Fibroblast of lung (primary cell): ENCODE measurements at places on chromosomes 2 and 18. TPM values are rescaled to one million over a fixed set of nuclear protein-coding genes. Genes with fewer than 3 reads are reported as not detected.

The ABCB11 gene
- polyA plus RNA-seq: not detected in 2 replicates

DNA sequence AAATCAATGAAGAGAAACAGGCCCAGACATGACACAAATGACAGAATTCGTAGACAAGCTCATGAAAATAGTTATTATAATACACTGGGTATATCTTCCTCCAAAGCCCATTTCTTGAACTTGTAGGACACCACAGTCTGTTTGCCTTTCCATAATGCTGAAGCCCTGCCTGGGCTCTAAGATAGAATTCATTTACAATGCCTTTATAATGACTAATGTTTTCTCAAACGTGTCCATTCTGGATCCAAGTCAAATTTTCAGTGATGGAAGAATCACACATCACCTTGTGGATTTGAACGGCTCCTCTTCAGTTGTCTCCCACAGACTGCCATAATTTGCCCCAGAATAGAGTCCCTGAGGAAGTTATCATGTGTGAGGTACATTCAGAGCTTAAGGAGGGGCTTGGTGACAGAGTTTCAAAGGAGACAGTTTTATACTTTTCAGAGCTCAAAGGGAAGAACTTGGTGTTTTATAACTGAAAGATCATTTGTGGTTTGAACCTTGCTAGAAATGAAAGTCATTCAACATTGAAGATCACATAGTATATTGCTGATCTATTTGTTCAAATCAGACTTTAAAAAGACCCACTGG, 38.2 kb downstream of the CASP8 start:
- DNase-seq: no peak

DNA sequence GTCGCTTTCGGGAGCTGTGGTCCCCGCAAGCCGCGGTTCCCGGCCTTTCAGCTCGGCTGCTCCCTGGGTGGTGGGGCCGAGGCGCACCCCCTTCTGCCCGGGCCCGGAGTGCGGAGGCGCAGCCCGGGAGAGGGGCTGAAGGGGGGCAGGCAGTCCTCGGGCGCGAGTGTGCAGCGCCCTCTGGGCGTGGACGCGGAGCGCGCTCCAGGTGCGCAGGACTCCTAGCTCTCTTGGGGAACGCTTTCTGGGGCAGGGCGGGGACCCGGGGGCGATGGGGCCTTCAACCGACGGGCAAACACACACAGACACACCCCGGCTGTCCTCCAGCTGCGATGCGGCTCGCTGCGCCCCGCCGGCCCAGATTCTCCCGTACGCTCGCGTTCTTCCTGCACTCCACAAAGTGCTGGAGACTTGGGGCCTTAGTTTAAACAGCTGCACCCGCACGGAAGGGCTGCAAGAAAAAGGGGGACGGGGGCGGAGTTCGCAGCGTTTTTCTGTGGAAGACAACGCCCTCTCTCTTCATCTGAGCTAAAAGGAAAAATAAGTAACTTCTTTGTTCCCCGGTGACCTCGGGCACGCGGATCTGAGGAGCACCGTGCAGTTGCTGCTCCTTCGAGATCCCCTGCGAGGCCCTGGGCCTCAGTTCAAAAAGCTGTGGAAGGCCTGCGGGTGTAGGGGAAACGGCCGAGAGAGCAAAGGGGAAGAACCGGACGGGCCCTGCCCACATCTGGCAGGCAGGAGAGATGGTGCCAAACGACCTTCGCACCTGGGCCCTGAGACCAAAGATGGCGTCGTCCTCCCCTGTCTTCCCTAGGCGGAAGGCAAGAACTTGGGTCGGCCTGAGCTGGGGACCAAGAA, 593 bp upstream of the SDC1 start:
- DNase-seq: peak; percentile 67

- DNase-seq: peak; percentile 55
These were observed 305.6 kb upstream of the CXCR4 start for GRCh38 chr2:136423516-136423996.

The ABCA12 gene
- 0.01 and 0.02 TPM in 2 replicates for polyA plus RNA-seq

The COBLL1 gene
- 3.7 and 11.9 TPM in 2 replicates for polyA plus RNA-seq

DNA sequence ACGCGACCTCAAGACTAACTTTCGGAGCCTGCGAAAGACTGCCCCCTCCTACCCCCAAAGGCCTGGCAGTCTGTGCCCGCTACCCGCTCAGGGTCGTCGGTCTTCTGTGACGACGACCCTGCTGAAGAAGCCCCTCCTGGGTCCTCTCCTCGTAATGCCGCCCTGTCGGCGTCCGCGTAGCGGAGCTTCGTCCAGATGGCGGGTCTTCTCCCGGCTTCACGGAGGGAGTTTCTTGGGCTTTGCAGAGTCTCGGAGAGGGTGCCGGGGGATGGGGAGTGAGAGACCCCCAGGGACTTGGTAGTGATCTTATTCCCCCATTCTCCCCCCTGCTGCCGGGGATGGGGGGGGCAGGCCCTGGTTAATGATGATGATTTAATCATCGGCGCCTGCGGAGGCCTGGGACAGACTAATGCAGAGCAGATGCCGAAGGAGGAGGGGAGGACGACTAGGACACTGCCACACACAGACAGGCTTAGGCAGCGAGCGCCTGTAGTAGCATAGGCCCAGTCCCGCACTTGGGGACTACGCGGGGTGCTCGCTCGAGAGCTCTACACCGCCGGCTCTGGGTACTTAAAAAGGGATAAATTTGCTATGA, 528 bp upstream of the PCGF1 start:
- DNase-seq: peak; percentile 43

DNA sequence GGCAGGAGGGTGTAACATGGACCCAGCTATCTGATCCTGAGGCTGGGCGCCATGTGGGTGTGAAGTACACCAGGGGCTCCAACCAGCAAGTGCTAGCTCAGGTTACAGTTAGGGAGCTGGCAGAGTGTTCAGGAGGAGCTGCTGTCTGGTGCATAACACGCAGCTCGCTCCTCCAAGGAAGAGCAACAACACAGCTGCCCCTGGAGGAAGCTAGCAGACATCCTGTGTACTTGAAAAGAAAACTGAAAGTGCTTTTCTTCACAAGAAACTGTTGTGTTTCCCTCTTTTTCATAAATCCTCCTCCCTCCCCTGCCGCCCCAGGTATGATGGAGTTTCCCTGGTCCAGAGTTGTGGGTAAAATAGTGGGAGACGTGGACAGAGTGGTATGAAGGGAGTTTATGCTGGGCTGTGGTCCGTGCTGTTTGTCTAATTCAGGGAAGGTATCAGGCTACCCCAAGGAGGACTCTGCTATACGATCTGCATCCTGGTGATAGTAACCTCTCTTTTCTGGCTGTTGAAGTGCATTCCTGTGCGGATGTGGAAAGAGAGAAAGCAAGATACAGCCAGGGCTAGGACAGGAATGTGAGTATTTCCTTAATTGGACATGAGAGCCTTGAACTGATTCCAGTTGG, 6.1 kb upstream of the LBH start:
- peak; percentile 88 for DNase-seq

The KLHL14 gene
- not detected in 2 replicates for polyA plus RNA-seq

The SCYGR4 gene
- not detected in 2 replicates for polyA plus RNA-seq

The FLACC1 gene
- polyA plus RNA-seq: 0.27 and 0.56 TPM in 2 replicates

GRCh38 chr2:201930831-201931230, 102.8 kb upstream of the FZD7 start:
- peak; percentile 43 for DNase-seq

The KRTCAP3 gene
- polyA plus RNA-seq: 0.12 and 0.22 TPM in 2 replicates

The GPR45 gene
- polyA plus RNA-seq: not detected in 2 replicates

The RUFY4 gene
- polyA plus RNA-seq: not detected in 2 replicates
